ENCODE measurements at places on chromosomes 3 and 15.

DNA sequence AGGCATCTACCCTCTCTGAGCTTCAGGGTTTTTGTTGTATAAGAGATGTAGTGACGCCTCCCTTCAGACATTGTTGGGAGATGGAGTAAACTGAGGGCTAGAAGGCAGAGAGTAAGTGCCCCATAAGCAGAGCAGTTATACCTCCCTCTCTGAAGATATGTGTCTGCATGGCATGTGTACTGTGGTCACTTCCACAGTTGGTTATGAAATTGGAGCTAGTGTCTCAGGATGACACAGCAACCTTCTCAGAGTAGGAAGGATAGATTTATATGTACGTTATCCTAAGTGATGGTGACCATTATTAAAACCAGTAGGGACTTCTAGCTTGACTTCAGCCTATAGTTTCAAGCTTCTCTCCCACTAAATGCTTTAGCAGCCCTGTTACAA is 17.9 kb downstream of the PXK start:
- no peak for DNase-seq

GRCh38 chr3:114714237-114714636 is 420.4 kb downstream of the TIGIT start:
- no peak for DNase-seq

GRCh38 chr15:73746261-73746660 is 6.9 kb downstream of the INSYN1 start:
- DNase-seq = no peak

- DNase-seq = no peak
These were observed 54.7 kb downstream of the FOXP1 start for GRCh38 chr3:71528816-71529215.

DNA sequence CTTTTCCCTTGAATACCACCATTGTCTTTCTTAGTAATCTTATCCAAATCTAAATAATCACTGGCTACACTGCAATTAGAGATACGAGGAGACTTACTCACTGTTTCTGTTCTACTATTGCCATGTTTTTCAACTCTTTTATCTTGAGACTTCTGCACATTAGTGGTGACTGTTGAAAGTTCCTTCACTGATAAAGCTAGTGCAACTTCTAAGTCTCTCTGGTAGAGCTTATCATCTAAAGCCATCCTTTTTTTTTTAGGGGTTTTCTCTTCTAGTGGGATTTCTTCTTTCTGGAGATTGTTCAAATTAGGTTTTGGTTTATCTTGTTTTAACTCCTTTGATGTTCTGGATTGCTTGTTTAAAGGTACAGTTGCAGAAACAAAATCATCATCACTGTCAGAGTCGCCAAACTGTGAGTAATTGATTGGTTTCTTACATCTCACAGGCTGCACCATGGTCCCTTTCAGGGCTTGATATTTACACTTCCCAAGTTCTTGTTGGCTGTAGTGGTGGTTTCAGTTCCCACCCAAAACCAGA is 37.7 kb downstream of the NCK1 start:
- no peak for DNase-seq

DNA sequence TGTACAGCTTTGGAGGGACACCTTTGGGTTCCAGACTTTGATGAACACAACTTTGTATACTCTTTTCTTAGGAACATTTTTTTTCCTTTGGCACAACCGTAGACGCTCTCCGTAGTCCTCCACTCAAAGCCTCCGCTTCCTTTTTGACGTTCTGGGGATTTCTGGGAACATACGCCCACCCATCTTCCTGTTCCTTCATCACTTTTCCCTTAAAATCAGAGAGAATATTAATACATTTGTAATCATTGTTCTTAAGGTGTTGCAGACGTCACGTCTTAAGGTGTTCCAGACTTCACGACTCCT is 405 bp upstream of the SPG21 start:
- DNase-seq = no peak

- DNase-seq = no peak
These were observed 262.9 kb upstream of the ATP10A start for GRCh38 chr15:26126070-26126469.

GRCh38 chr15:43383070-43383469 is 12.2 kb downstream of the TUBGCP4 start:
- DNase-seq = no peak

DNA sequence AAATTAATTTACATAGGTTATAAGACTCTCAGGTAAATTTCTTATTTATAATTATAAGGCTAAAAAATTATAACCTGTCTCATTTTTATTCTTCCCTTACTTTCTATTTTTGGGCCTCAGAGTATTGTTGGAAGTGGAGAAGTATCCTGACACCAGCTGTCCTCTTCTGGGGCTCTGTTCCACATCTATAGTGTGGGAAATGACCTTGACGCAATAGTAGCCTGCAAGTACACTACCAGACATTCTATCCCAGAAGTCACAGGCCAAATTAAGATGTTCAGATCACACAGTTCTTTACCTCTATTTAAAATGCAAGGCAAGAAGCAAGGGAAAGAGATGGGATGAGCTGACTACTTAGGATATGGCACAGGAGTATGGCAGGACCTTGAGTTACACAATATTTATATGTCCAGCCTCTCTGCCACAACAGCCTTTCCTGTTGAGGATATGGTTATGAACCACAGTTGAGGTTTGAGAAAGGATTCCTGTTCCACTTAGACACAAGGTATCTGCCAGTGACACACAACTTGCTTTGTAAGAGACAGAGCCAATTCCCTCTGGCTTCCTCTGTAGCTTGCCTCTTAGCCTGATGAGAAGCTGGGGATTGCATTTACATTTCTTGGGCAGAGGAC is 158.0 kb upstream of the IL12A start:
- no peak for DNase-seq

DNA sequence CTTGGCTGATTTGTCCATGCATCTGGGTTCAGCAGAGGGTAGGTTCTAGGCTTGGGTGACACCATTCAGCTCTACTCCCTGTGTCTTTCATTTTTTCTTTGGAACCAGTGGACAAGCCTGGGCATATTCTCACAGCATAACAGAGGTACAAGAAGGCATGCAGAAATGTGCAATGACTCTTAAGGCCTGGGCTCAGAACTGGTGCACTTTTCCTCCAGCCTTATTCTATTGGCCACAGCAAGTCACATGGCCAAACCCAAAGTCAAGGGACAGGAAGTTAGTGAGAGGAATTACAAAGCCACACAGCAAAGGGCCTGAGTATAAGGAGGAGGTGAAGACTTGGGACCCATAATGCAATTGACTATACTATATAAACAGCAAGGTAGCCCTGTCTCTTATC is 200.9 kb upstream of the CTDSPL start:
- DNase-seq = no peak

DNA sequence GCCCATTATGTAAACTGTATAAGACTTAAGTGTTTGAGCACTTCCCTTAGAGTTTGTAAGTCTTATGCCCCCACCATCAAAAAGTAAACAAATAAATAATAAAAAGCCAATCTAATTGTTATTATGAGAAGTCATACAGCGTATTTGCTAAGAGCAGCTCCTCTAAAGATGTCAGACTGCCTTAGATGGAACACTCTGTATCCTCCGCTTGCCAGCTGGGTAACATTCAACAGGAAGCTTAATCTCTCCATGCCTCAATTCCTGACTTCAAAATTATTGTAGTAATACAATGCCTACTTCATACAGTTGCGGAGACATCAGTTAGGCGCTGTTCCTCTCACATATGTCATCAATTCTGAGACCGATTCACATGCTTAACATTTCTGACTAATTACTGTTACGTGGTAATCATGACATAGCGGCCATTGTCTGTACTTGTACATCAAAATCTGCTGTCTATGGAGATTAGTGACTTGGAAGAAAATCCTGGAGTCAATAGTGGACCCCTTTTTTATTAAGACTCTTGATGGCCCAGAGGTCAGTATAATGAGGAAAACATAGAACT is 417.7 kb downstream of the LPP start:
- DNase-seq = no peak

DNA sequence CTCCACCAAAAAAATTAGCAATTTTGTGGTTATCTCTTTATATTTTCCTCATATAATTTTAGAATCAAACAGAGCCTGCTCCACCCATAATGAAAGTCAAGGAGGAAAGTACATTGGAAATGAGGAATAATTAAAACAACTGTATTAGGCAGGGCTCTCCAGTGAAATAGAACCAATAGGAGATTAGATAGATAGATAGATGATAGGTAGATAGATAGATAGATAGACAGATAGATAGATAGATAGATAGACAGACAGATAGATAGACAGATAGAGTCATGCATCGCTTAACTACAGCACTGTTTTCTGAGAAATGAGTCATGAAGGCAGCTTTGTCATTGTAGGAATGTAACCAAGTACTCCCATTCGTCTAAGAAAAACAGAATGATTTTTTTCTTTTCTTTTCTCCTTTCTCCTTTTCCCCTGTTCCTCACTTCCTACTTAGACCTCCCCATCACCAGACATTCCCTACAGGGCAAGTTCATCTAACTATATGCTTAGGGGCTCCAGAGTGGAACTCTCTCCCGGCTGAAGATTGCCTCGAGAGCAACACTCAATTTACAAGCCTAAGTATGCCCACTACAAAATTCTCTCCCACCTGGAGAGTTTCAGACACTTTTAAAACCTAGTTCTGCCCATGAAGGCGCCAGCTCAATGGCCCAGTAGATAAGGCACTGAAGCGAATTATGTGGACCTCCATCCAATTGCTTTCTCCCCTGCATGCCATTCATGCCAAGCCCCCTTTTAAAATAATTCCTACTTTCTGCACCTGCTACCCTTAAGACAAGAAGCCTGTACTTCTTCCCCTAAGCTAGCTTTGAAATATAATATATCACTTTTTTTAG is 53.3 kb upstream of the LIPC start:
- no peak for DNase-seq

DNA sequence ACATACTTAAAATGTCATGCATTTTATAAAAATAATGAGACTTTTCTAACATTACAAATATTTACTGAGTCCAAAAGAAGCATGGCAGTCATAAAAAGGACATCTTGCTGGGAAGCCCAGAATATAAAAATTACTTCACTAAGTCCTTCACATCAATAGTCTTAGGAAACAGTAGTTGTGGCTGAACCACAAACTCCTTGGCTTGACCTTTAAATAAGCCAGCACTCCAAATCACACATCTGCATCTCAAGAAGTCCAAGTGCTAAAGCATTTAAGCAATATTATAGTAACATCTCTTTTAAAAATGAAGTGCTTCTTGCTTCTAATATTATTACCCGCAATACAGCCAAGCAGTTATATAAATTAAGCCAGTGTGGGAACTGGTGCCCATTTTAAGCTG is 8.8 kb downstream of the CCNL1 start:
- DNase-seq = no peak

GRCh38 chr3:128416578-128417211 is 50.0 kb downstream of the DNAJB8 start:
- no peak for DNase-seq

GRCh38 chr3:23761440-23761896 is 44.3 kb upstream of the UBE2E1 start:
- no peak for DNase-seq

GRCh38 chr3:38576526-38577370 is 72.7 kb downstream of the SCN5A start:
- DNase-seq = no peak

GRCh38 chr15:60568914-60569391 is 90.0 kb upstream of the ICE2 start:
- DNase-seq = no peak

GRCh38 chr3:125207949-125208568 is 4.5 kb downstream of the SLC12A8 start:
- DNase-seq = no peak

- no peak for DNase-seq
These were observed 104.1 kb downstream of the PGPEP1L start for GRCh38 chr15:98903377-98904018.

- DNase-seq = no peak
These were observed 6.7 kb downstream of the PAQR5 start for GRCh38 chr15:69305204-69305931.

DNA sequence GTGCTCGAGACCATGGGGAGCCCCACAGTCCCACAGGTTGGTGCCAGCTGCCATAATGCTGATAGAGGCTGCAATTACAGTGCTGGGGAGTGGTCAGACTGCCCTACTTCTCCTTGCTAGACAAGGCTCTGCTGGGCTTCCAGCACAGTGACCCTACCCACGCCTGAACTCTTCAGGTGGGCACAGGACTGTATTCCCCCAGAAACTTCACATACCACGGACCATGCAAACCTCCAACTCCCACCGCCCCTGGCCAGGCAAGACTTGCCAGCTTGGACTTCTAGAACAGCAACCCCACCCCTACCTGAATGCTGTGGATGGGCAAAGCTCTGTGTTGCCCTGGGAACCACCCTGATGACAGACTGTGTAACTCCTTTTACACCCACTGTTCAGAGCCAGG is 885.3 kb downstream of the SI start:
- DNase-seq = no peak

All from stimulated activated CD4-positive, alpha-beta T cell treated with anti-CD3 and anti-CD28 coated beads, TNF-alpha, amount 100 ng/mL, for 24 hours (primary cell).